Femur (tissue), 1 donor: ENCODE measurements at places on chromosomes 4 and X.

- DNase-seq: no peak
Observed at GRCh38 chr4:188297873-188298272, 158.6 kb downstream of the TRIML1 start.

DNA sequence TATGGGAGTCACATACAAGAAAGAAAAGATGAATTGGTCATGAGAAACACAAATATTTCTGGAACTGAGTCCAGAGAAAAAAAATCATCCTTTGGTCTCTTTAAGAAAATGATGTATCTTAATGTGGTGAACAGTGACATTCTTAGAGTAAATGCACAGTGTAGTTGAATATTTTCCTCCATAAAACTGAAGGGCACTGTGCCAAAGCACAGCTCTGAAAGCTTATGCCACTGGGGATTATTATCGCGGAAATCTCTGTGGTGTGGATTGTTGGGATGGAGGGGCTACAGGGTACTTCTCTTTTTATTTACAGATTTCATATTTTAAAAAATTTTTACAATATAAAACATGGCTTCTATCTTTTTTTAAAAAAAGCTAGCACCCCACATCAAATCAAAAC, 908.1 kb downstream of the CCSER1 start:
- no peak for DNase-seq

GRCh38 chr4:102321260-102321995, 23.9 kb downstream of the SLC39A8 start:
- no peak for DNase-seq

GRCh38 chr4:182955411-182955810, 38.2 kb upstream of the DCTD start:
- DNase-seq: no peak

DNA sequence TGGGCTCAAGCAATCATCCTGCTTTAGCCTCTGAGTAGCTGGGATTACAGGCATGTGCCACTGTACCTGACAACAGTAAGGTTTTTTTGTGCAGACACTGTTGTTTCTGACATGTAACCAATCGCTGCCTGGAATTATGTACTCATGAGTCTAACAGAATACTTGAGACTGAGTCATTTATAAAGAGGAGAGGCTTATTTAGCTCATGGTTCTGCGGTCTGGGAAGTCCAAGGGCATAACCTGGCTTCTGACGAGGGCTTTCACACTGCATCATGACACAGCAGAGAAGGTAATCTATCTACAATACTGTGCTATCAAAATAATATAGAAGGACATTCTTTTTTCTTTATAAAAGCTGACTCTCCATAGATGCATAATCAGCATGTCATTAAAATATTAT, 115.5 kb upstream of the STOX2 start:
- DNase-seq: no peak

- no peak for DNase-seq
Observed at GRCh38 chr4:113953888-113954287, 25.6 kb downstream of the ARSJ start.

DNA sequence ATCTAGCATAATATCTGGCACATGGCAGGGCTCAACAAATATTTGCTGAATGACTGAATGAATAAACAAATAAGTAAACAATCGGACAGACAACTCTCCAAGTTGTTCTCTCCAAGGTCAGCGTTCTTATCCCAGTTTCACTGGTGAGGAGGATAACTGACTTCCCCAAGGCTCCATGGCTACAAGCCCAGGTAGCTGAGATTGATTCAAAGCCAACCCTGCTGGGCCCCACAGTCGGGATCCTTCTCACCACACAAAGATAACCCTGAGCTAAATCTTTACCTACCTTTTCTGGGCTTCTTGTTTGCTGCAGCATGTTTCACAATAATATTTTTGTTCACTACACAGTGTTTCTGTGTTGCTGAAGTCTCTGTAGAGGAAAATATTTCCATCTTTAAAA, 54.9 kb downstream of the USP46 start:
- no peak for DNase-seq

DNA sequence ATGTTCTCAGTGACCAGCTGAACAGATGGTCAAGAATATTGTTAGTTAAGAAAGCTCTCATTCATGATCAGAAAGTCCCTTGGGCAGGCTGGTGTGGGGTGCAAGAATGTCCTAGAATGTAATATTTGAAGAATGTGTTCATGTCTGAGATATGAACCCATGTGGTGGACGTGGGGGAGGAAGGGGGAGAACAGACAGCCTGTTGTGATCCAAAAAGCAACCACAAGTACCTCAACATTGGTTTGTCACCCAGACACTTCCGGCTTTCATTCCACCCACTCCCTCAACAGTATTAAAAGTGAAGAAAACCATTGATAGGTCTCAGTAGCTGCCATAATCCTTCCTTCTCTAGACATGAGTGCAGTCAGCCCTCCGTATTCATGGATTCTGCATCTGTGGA, 82.2 kb downstream of the MAML3 start:
- DNase-seq: peak; percentile 41

- DNase-seq: no peak
Observed at GRCh38 chr4:21795091-21795490, 153.5 kb downstream of the KCNIP4 start.

GRCh38 chrX:17635231-17635630, 102.1 kb upstream of the SCML1 start:
- DNase-seq: no peak

DNA sequence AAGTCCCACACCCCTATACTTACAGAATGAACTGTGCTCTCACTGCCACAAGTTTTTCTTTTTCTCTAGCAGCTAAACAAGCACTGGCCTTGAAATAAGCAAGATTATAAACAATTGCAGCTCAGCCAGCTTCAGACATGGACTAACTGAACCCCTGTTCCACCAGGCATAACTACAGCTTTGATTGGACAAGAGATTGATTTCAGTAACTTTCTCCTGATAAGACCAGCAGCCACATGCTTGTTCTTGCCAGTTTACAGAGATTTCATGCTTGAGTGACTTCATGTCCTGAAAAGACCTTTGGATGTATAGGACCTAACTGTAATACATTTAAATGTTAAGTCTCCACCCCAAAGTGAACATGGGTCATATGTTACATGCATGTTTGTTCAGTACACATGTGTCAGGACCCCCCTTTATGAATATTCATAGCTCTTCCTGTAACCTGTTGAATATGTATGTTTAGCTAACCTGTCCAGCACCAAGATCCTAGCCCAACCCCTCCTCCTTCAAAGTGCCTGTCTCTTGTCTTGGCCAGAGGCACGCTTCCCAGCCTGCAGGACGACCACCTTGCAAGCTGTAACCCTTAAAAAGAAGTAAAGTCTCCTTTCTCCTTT, 27.9 kb downstream of the ZNF275 start:
- no peak for DNase-seq

GRCh38 chrX:2707334-2707760, 16.3 kb downstream of the CD99 start:
- DNase-seq: peak; percentile 83

- DNase-seq: no peak
Observed at GRCh38 chr4:44646151-44646550, 5.3 kb downstream of the YIPF7 start.

DNA sequence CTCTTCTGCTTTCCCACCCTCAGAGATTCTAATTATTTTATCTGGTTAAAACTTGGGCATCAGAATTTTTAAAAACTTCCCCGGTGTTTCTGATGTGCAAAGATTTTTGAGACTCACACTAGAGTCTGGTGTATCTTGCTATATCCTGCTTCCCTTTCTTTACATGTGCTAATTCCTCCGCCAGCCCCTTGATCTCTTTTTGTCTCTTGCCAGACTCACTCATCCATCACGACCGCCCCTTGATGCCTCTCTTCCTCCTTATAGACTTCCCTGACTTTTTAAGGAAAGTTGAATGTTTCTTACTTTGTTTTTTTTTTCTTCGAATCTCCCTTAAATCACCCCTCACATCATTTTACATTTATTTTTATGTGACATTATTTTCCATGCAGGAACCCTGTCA, 274.9 kb upstream of the PITX2 start:
- DNase-seq: no peak

DNA sequence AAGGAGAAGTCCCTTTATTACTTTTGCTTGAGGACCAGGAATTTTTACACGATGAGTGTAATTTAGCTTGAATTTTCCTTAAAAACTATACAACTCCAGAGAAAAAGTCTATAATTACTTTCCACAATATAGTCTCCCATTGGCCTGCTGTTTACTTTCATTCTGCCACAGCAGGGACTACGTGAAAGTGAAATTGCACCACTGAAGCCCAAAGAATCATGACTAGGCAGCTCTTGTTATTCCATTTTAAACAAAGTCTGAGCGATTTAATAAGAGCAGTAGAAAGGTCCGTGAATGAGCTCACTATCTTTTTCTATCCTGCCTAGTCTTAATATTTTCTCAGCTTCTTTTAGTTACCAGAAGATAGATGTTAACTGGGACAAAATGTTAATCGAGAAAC, 68.6 kb downstream of the ADGRG4 start:
- DNase-seq: no peak

- DNase-seq: no peak
Observed at GRCh38 chr4:159195361-159195769, 92.5 kb downstream of the RAPGEF2 start.

- no peak for DNase-seq
Observed at GRCh38 chr4:32440391-32440790, 1720.2 kb downstream of the PCDH7 start.

GRCh38 chrX:56783450-56783831, 54.4 kb downstream of the NBDY start:
- DNase-seq: peak; percentile 93

DNA sequence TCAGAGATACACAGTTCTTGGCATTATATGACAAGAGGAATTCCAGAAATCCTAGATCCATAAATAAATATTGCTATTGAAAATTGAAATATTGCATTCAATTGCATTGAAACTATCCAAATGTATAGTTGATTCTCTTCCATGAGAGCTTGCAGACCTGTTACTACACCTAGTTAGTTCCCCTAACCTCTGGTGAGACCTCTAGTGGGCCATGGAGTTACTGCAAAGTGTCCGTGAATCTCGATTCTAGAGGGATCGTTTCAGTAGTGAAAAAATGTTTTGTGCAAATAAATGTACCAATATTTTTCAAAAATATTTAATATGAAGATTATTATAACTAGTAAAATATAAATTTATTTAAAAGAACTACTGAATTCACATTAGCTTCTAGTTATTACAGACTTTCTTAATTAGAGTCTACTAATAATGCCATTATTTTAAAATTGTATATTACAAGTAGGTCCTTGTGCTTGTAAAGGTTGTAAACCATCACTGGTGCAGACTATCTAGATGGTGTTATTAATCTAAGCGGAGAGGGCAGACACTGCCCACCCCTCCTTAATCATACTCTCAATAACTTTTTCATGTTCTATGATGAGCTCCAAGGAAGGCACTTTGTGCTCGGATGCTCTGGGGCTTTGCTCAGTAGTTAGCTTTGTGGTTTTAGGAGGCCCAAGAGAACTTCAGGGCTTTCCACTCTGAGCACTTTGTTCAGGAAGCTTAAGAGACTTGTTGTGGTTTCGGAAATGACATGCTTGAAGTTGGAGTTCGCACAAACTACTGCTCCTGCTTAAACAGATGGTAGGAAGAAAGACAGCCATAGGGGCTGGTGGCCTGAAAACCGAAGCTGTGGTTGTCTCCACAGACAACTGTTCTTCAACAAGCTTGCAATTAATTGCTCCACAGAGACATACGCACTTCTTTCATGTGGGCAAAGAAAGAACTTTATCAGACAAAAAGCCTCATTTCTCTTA, 42.8 kb downstream of the IL21 start:
- DNase-seq: peak; percentile 46

- no peak for DNase-seq
Observed at GRCh38 chr4:77154761-77155499, 2.1 kb upstream of the CCNG2 start.

- DNase-seq: no peak
Observed at GRCh38 chrX:46642145-46642544, 68.6 kb downstream of the CHST7 start.

GRCh38 chrX:150363561-150364346, 637 bp downstream of the MAMLD1 start:
- DNase-seq: peak; percentile 58

GRCh38 chrX:99394456-99394855, 1015.6 kb downstream of the PCDH19 start:
- DNase-seq: no peak

DNA sequence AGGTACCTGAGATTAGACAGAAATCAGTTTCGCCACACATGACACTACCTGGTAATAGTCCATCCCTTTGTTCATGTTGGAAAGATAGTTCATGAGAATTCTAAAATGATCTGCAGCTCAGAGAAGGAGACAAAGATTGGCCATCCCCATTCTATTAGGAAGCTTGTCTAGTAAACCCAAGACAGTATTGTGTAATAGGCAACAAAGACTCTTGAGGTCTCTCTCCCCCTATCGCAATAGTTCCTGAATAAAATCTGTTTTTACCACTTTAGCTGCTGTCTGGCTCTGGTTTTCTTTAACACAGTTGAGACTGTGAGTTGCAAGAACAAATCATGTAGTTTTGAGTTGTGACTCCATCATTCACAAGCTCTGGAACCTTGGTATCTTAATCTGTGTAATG, 14.8 kb upstream of the BBS7 start:
- no peak for DNase-seq

DNA sequence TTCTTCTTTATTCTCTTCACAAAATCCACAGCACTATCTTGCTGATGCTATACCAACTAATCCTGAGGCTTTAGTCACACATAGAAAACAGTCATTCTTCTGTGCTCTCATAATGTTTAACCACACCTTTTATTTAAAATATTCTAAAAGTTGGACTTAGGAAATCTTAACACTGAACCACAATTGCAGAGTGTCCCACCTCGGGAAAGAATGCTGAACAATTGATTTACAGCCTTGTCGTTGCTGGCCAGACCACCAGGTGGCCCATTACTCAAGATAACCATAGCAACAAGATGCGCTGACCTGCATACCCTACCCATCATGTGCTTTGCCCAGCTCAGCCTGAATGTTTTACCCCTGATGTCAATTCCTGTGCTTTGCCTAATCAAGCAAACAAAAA, 100.8 kb downstream of the ARSJ start:
- no peak for DNase-seq

- no peak for DNase-seq
Observed at GRCh38 chr4:169582706-169583105, 29.7 kb downstream of the NEK1 start.

DNA sequence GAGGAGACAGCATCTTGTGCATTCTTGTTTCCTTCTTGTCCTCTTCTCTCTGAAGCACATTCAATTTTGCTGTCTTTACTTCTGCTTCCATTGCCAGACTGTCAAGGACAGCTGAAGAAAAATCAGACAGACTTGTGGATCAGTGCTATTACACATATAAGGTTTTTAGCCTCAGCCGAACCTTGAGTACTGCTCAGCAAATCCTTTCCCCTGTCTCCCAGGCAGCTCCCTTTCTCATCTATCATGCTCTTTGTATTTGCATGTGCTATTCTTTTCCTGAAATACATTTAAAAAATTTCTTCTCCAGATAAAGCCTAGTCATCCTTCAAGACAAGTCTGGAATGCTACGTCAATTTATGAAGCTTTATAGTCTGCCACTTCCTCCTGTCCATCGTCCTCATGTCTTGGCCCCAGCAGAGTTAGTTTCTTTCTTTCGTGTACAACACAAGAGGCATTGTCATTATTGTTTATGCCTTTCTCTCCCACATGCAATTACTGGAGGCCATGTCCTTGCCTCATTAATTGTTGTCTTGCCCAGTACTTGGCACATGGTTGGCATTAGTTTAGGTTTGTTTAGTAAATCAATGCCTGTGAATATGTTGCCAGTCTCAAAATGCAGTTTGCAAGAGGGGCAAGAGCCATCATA, 45.1 kb downstream of the ADGRL3 start:
- no peak for DNase-seq

GRCh38 chr4:6625256-6625655, 15.2 kb upstream of the MRFAP1 start:
- no peak for DNase-seq

- DNase-seq: no peak
Observed at GRCh38 chr4:144714166-144714565, 68.2 kb downstream of the HHIP start.
